ENCODE measurements at places on chromosomes 1 and 21.

DNA sequence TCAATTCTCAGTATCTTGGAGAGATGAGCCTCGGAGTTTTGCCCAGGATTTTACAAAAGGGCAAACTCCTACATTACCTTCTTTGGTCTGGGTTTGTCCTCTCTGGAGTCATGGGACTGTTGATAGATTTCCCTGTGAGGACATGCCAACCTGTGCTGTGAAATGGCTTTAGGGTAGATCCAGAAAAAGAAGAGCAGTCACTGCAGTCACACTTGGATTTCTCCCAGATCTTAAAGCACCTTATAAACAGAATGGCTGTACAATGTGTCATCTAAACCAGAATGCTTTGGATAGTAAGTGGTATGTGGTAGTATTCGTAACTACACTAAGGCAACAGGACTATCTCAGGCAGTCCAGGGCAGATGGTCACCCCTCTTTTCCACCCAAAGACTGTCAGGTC lies 1.9 kb upstream of the CSRP1 start:
- no peaks in the 10 kb centered on the region for H3K36me3 ChIP-seq
- H3K27ac ChIP-seq, result no peak overlapping the region
- H3K4me1 ChIP-seq, result peaks cover 9% of the 10 kb centered on the region
- no peak for DNase-seq

GRCh38 chr1:8889103-8889846 lies 10.8 kb upstream of the ENO1 start:
- DNase-seq, result no peak
- H3K4me1 ChIP-seq, result no peaks in the 10 kb centered on the region
- H3K36me3 ChIP-seq, result no peaks in the 10 kb centered on the region
- no peak overlapping the region for H3K4me3 ChIP-seq
- no peaks in the 10 kb centered on the region for H3K27me3 ChIP-seq

DNA sequence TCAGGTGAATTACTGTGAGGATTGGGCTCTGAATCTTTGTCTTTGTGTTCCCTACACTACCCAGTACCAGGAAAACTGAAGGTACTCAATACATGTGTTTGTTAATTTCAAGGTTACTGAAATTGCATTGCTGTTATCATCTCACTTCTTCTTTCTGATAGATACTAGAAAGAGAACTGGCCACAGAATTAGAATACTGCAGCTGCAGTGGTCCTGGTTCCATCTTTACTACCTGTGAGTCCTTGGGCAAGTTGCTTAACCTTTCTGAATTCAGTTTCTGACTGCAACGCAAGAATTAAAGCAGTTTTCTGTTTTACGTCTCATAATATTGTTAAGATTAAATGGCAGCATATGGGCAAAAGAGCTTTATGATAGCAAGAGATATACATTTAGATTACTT lies 263.5 kb downstream of the LMO4 start:
- no peaks in the 10 kb centered on the region for H3K4me1 ChIP-seq
- no peak overlapping the region for H3K27ac ChIP-seq
- no peaks in the 10 kb centered on the region for H3K27me3 ChIP-seq
- H3K4me3 ChIP-seq, result no peak overlapping the region
- H3K36me3 ChIP-seq, result no peaks in the 10 kb centered on the region
- no peak for DNase-seq

GRCh38 chr1:247407180-247407616 lies 8.8 kb upstream of the NLRP3 start:
- no peak for DNase-seq
- H3K36me3 ChIP-seq, result no peaks in the 10 kb centered on the region
- H3K4me1 ChIP-seq, result peaks cover 11% of the 10 kb centered on the region

DNA sequence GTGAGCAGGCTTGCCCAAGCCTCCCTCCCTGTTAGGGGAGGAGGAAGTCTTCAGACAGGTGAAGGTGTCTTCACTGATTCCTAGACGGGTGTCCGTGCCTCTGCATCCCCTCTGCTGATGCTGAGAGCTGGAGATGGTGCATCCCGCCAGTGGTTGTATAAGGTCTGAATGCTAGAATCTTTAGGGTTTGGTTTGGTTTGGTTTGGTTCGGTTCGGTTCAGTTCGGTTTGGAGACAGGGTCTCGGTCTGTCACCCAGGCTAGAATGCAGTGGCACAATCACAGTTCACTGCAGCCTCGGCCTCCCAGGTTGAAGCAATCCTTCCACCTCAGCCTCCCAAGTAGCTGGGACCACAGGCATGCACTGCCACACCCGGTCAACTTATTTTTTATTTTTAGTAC lies 153.6 kb downstream of the PGBD5 start:
- H3K27me3 ChIP-seq, result no peaks in the 10 kb centered on the region
- H3K36me3 ChIP-seq, result peaks cover 26% of the 10 kb centered on the region
- H3K27ac ChIP-seq, result no peak overlapping the region
